ENCODE measurements at places on chromosomes 12 and 14. TPM values are rescaled to one million over a fixed set of nuclear protein-coding genes. Genes with fewer than 3 reads are reported as not detected.

The TAS2R14 gene
- total RNA-seq: 0.62 TPM

DNA sequence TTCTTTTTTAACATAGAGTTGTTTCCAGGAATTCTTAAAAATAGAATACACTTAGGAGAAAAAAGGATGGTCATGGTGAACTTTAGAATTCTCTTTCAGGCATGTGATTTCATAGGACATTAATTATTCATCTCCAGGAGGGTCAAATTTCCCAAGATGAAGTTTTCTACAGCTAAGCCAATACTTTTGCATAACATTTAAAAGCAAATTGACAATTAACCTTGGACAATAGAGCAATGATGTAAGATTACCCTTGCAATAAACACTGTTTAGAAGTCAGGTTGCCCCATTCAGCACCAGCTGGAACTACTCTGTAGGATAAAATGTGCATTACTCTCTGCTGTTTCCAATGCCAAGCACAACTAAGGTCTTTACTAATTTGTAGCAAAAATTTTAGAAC is 49.5 kb downstream of the SIX1 start:
- H3K4me3 ChIP-seq: no peak overlapping the region
- DNase-seq: no peak
- H3K27me3 ChIP-seq: peaks cover 26% of the 10 kb centered on the region
- no peaks in the 10 kb centered on the region for H3K4me1 ChIP-seq

DNA sequence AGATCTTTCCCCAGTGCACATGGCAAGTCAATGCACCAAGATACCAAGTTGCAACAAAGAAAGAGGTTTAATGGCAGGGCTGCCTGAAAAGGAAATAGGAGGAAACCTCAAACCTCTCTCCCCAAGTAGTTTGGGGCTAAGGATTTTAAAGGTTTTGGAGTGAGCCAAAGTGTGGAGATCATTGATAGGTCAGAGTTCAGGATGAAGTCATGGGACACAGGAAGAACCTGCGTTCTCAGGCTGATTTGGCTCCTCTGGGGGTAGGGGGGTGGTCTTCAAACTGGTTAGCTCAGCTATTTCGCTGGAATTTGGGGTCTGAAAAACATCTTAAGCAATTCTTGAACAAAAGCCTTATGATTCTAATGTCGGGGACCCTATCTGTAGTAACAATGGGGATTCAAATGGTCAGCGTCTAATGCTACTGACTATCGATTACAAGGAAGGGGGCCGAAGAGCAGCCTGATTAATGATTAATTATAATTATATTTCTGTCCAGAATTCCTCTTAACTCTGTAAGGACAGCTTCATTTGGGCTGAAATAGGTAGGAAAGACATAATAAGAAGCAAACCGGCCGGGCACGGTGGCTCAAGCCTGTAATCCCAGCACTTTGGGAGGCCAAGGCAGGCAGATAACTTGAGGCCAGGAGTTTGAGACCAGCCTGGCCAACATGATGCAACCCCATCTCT is 31.4 kb downstream of the AICDA start:
- peaks cover 2% of the 10 kb centered on the region for H3K36me3 ChIP-seq
- no peak overlapping the region for H3K27ac ChIP-seq
- H3K27me3 ChIP-seq: peaks cover 2% of the 10 kb centered on the region
- DNase-seq: no peak

GRCh38 chr14:92783813-92784431 is 10.2 kb upstream of the GOLGA5 start:
- H3K27ac ChIP-seq: no peak overlapping the region
- no peak for DNase-seq
- H3K4me1 ChIP-seq: peaks cover 14% of the 10 kb centered on the region
- H3K4me3 ChIP-seq: no peak overlapping the region

DNA sequence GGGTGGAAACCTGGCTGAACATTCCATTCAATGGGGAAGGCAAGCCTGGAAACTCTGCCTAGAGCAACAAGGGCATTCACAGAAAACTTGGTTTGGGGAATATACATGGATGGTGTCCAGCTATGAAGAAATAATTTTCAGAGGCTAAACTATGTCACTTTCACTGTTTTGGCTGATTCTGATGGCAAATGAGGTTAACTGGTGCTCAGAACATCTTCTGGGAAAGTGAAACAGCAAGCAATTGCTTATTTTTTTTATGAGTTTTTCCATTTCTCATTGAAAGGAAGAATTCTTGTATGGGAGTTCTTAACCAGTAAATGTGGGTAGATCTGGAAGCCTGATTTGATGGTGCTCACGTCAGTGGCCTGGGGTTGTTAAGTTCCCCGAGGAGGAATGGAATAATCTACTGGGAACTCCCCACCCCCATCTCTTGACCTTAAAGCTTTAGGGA is 132.8 kb upstream of the BTG1 start:
- no peak for DNase-seq
- peaks cover 14% of the 10 kb centered on the region for H3K4me1 ChIP-seq
- peak overlapping the region; percentile 60 for H3K27ac ChIP-seq
- no peaks in the 10 kb centered on the region for H3K36me3 ChIP-seq
- H3K4me3 ChIP-seq: no peak overlapping the region

The UBR7 gene
- total RNA-seq: 51.6 TPM

The GPRC5A gene
- 0.10 TPM for total RNA-seq

GRCh38 chr14:97710726-97711125 is 913.5 kb downstream of the VRK1 start:
- no peaks in the 10 kb centered on the region for H3K27me3 ChIP-seq
- H3K4me1 ChIP-seq: peaks cover 71% of the 10 kb centered on the region
- H3K36me3 ChIP-seq: no peaks in the 10 kb centered on the region
- DNase-seq: no peak
- no peak overlapping the region for H3K27ac ChIP-seq

DNA sequence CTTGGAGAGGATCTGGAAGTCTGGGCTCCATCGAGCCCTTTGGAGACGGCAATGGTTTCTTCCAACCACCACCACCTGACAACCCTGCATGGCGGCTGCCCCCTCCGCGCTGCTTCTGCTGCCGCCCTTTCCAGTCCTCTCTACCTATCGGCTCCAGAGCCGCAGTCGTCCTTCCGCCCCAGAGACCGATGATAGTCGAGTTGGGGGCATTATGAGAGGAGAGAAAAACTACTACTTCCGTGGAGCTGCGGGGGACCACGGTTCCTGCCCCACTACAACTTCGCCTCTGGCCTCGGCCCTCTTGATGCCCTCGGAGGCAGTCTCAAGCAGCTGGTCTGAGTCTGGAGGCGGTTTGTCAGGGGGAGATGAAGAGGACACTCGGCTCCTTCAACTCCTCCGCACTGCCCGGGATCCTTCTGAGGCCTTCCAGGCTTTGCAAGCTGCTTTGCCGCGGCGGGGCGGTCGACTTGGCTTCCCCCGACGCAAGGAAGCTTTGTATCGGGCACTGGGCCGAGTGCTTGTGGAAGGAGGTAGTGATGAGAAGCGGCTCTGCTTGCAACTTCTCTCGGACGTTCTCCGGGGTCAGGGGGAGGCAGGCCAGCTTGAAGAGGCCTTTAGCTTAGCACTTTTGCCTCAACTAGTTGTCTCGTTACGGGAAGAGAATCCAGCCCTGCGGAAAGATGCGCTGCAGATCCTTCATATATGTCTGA is 499 bp downstream of the TOGARAM1 start:
- peaks cover 31% of the 10 kb centered on the region for H3K36me3 ChIP-seq
- no peak overlapping the region for H3K27ac ChIP-seq
- peak; percentile 43 for DNase-seq
- no peak overlapping the region for H3K4me3 ChIP-seq
- peaks cover 57% of the 10 kb centered on the region for H3K4me1 ChIP-seq

- peaks cover 10% of the 10 kb centered on the region for H3K4me1 ChIP-seq
- H3K4me3 ChIP-seq: no peak overlapping the region
- no peaks in the 10 kb centered on the region for H3K36me3 ChIP-seq
- H3K27me3 ChIP-seq: no peaks in the 10 kb centered on the region
- no peak overlapping the region for H3K27ac ChIP-seq
Measured at GRCh38 chr12:106296179-106296877, 6.2 kb upstream of the TCP11L2 start.

The GPR137C gene
- total RNA-seq: 0.12 TPM

DNA sequence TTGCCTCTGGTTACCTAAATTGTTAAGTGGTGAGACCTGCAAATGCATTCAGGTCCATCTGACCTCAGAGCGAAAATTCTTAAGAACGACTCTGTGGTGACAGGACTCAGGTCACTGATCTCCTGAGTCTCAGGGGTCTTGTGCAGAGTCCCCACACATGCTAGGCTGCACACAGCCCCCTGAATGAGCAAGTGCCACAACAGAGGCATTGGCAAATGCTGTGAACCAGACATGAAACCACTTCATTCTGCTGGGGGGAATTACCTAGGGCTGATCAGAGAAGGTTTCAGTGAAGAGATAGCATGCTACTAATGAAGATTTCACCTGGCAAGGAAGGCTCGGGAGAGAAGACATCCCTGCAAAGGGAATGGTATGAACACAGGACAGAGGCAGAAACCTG is 281.6 kb downstream of the ITPR2 start:
- H3K4me1 ChIP-seq: no peaks in the 10 kb centered on the region
- peaks cover 46% of the 10 kb centered on the region for H3K36me3 ChIP-seq
- H3K27ac ChIP-seq: no peak overlapping the region
- no peak overlapping the region for H3K4me3 ChIP-seq
- no peaks in the 10 kb centered on the region for H3K27me3 ChIP-seq

DNA sequence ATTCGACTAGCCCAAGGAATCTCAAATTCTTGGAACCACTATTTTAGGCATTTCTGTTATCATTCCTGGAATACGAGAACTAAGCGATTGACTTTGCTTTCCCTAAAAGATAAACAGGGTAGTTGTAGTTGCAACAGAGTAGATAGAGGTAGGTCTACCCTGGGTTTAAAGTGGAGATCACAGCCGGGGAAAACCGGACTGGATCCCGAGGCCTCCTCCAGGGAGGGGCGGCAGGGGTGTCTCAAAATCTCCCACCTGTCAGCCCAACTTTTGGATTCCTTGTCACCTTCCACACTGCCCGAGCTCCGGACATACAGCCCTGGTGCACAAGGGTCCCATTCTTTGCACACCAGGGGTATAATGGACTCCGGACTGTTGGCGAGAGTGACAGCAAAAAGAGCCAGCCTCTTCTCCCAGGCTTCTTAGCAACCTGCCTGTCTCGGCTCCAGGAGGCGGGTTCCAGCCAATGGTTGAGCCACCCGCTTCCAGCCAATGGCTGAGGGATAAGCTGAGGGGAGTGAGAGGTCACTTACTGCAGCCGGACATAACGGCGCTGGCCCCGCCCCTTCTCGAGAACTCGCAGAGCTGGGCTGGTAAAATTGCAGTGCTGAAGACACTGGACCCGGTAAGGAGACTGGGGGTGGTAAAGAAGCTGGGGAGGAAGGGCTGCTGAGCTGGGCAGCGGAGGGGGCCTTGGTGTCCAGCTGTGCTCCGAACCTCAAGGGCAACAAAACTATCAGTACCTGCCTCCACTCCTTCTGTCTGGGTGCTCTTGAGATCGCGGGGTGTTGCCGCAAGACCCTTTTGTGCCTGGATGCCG is at the start of gene SUOX:
Gene SUOX, plus strand, starts transcription at position 562 of the 820 bp plus-strand sequence. CDS start 4,946 bp downstream, outside the sequence.
- H3K27me3 ChIP-seq: peaks cover 5% of the 10 kb centered on the region
- H3K4me3 ChIP-seq: peak within 1 kb of the TSS; percentile 60
- H3K4me1 ChIP-seq: peaks cover 19% of the 10 kb centered on the region
- peaks cover 9% of the 10 kb centered on the region for H3K36me3 ChIP-seq
- no peak within 1 kb of the TSS for H3K27ac ChIP-seq
- peak; percentile 61 for DNase-seq

DNA sequence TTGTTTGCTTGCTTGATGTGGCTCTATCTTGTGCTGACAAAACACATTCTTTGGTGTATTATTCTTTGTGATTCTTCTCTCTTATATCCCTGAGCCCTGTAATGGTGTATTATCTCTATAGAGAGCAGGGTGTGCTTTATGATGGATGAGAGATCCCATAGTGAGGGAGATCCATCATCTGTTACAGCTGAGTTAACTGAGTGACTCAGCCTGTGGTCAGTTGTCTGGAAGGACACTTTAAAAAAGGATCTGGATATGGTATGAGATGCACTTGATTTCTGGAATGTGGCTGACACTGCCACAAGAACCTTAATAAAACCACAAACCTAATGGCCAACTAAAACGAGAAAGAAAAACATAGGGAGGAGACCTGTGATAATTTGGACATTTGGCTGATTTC is 461.4 kb upstream of the SYT1 start:
- H3K4me1 ChIP-seq: no peaks in the 10 kb centered on the region
- H3K27me3 ChIP-seq: no peaks in the 10 kb centered on the region
- no peaks in the 10 kb centered on the region for H3K36me3 ChIP-seq
- no peak for DNase-seq
- no peak overlapping the region for H3K27ac ChIP-seq

- H3K27ac ChIP-seq: no peak overlapping the region
- no peak overlapping the region for H3K4me3 ChIP-seq
- DNase-seq: no peak
- no peaks in the 10 kb centered on the region for H3K27me3 ChIP-seq
- H3K36me3 ChIP-seq: no peaks in the 10 kb centered on the region
- peaks cover 13% of the 10 kb centered on the region for H3K4me1 ChIP-seq
Measured at GRCh38 chr12:44287545-44287944, 451.7 kb downstream of the TMEM117 start.

DNA sequence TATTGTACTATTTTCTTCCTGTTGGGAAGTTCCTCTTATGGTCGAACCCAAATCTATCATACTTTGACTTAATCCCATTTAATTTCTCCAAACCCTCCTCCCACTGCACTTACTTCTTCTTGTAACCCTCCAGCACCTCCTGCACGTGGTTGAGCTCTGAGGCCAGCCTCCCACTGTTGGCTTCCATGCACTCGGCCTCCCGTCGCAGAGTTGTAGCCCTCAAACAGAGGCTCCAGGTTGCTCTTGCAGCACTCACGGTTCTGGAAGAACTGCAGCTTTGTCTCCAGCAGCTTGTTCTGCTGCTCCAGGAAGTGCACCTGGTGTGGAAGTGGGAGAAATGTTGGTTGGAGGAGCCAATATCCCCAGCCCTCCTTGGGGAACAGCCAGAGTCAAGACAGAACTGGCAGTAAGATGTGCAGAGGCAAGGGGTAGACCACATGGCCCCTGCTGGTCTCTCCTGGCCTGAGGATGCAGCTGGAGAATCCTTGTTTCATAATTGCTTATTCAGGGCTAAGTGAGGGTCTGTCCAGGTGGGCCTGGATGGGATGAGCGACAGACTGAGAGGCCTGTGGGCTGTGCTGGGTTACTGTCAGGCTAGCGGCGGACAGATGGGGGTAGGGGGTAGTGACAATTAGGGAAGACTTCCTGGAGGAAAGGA is 18.4 kb upstream of the KRT86 start:
- H3K36me3 ChIP-seq: no peaks in the 10 kb centered on the region
- DNase-seq: no peak
- peaks cover 38% of the 10 kb centered on the region for H3K27me3 ChIP-seq
- peaks cover 9% of the 10 kb centered on the region for H3K4me1 ChIP-seq
- H3K27ac ChIP-seq: no peak overlapping the region

GRCh38 chr12:132566516-132567131 is 43.8 kb downstream of the LRCOL1 start:
- H3K27ac ChIP-seq: no peak overlapping the region
- peaks cover 2% of the 10 kb centered on the region for H3K4me1 ChIP-seq
- no peak overlapping the region for H3K4me3 ChIP-seq

The KRT82 gene
- total RNA-seq: not detected

GRCh38 chr12:47711448-47711847 is 5.6 kb upstream of the RPAP3 start:
- no peaks in the 10 kb centered on the region for H3K36me3 ChIP-seq
- H3K27me3 ChIP-seq: no peaks in the 10 kb centered on the region
- peaks cover 32% of the 10 kb centered on the region for H3K4me1 ChIP-seq
- H3K27ac ChIP-seq: no peak overlapping the region
- no peak overlapping the region for H3K4me3 ChIP-seq
